ENCODE measurements at places on chromosomes 3 and 15.
A peak's percentile ranks its signal among the peaks of the same experiment; 100 is the strongest.

- no peak for DNase-seq
These were observed 22.8 kb downstream of the EHD4 start for GRCh38 chr15:41949401-41950126.

DNA sequence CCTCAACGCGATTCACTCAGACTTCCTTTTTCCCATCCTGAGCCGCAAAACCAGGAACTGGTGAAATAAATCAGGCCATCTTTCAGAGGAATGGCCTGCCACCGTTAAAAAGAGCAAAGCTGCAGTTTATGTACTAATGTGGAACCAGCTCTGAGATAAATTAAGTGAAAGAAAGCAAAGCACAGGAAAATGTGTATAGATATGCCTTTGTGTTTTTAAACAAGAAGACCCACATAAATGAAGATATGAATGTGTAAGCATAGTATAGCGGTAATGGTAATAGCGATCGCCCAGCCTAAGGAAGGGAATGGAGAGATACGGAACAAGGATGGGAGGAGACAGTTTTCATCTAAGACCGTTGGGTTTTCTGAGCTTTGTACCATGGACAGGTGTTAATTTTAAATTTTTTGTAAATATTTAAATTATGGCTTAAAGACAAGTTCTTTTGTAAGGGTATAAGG is 30.8 kb upstream of the RPN1 start:
- no peak for DNase-seq

DNA sequence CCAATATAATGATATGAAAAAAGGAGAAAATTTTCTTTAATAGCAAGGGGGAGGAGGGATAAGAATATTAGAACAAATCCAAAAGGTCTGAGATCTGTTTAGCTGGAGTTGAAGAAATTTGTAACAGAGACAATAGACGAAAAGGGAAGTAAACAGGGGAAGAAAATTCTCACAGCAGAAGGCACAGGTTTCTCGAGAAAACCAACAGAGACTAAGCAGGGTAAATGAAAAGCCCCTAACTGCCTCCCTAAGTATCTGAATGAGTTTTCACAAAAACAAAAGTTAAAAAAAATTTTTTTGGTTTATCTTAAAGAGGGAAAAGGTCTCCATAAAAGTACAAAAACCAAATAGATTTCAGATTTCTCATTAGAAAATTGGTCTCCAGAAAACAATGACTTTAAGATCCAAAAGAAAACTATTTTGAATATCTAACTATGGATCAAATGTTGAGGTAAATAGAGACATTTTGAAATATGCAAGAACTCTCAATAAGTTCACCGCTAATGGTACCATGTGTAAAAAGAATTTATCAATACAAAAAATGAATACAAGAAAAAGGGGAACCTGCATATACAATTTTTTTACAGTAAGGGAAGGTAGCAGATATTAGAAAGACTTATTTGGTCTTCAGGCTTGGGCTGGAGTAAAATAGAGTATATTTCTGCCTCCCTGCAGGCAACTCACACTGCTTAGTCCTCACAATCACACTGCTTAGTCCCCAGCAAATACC is 23.9 kb upstream of the NEK10 start:
- no peak for DNase-seq

- no peak for DNase-seq
These were observed 28.4 kb downstream of the PML start for GRCh38 chr15:74022706-74023470.

- DNase-seq: no peak
These were observed 1168.6 kb upstream of the ALCAM start for GRCh38 chr3:104198131-104198530.

GRCh38 chr3:186209810-186210752 is 101.2 kb upstream of the ETV5 start:
- DNase-seq: no peak

GRCh38 chr15:28098766-28099554 is at the start of gene OCA2:
Gene OCA2, minus strand, starts transcription at chr15:28099315. Its CDS starts 17,441 bp downstream, at chr15:28081874.
- peak; percentile 35 for DNase-seq

- DNase-seq: no peak
These were observed 87.5 kb upstream of the TGFBR2 start for GRCh38 chr3:30518872-30519271.

- no peak for DNase-seq
These were observed 342 bp downstream of the TGM5 start for GRCh38 chr15:43266386-43266785.

- DNase-seq: no peak
These were observed 24.9 kb upstream of the ACAD9 start for GRCh38 chr3:128854475-128854874.

- no peak for DNase-seq
These were observed 598.5 kb downstream of the ZNF385D start for GRCh38 chr3:21152555-21152954.

DNA sequence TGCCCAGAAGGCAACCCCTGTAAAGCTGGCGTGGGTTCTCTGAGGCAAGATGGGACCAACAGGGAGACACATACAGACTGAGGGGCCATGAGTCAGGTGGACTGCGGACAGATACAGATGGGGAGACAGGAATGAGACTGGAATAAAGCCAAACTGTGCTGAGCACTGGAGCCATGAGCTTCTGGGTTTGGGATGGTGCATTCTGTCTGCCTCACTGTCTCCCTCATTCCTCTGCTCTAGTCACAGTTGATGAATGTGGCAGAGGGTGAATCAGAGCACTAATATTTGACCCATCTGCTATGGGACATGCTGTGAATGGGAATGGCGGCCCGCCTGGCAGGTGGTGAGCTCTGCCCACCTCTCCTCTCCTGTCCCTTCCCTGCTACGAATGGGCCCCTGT is 262.9 kb downstream of the EPHB1 start:
- DNase-seq: no peak

- no peak for DNase-seq
These were observed 1.4 kb downstream of the ATP11B start for GRCh38 chr3:182794455-182795388.

GRCh38 chr3:157128771-157129681 is 30.9 kb downstream of the CCNL1 start:
- no peak for DNase-seq

DNA sequence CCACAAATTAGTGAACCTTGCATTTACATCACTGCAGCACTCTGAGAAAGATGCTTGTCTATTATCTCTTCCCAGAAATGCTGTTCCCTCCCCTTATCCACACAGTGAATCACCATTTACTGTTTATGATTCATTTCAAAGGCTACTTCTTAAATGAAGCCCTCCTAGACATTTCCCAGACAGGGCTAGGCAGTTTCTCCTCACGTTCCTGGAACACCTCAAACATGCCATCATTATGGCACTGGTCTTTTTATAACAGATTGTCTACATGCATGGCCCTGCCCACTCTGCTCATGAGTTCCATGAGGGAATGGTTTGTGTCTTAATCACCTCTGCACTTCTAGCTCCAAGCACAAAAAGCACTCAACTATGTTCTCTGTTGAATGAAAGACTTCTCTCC is 32.2 kb upstream of the TM2D3 start:
- no peak for DNase-seq

DNA sequence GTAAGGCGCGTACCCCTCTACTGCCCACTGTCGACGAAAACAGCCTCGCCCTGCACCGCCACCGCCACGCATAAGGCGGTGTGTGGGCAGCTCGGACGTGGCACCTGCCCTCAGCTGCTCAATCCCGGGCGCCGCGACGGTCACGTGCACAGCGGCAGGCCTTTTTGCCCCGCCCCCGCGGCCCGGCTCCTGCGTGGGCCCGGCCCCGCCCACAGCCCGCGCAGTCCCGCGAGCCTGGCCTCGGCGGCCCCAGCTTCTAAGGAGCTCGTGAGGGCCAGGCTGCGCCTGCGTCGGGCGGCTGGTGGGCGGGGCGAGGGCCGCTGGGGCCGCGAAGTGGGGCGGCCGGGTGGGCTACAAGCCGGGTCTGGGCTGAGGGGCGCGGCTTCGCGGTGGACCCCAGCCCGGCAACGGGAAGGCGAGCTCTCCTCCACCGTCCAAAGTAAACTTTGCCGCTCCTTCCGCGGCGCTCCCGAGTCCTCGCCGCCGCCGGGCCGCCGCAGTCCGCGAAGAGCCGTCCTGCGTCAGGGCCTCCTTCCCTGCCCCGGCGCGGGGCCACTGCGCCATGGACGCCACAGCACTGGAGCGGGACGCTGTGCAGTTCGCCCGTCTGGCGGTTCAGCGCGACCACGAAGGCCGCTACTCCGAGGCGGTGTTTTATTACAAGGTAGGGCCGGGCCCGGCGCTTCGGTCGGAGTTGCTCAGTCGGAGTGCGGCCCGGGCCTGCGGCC is at the start of gene CAPN7:
CAPN7 (plus strand) TSS at position 313 of the 728 bp plus-strand sequence; CDS start at position 563, 250 bp downstream.
- DNase-seq: peak; percentile 96

GRCh38 chr3:128569756-128570155 is 76.8 kb upstream of the GATA2 start:
- DNase-seq: no peak

DNA sequence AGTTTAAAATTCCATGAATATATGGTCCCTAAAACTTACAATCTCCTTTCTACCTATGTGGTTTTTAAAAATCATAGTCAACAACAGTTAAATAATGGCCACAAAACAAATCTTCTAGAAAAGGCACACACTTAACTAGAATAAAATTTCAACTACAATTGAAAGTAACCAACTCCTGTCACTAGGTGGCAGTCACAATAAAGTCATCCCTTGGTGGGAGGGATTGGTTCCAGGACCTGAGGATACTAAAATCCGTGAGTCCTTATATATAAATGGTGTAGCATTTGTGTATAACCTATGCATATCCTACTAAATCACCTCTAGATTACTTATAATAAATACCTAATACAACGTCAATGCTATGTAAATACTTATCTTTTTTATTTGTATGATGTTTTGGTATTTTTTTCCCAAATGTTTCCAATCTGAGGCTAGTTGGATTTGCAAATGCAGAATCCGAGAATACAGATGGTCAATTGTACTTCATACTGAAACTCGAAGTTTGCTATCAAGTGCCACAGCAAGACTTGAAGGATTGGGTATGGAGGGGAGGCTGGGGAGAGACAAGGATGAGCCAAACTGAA is 172.6 kb downstream of the FMN1 start:
- DNase-seq: no peak

DNA sequence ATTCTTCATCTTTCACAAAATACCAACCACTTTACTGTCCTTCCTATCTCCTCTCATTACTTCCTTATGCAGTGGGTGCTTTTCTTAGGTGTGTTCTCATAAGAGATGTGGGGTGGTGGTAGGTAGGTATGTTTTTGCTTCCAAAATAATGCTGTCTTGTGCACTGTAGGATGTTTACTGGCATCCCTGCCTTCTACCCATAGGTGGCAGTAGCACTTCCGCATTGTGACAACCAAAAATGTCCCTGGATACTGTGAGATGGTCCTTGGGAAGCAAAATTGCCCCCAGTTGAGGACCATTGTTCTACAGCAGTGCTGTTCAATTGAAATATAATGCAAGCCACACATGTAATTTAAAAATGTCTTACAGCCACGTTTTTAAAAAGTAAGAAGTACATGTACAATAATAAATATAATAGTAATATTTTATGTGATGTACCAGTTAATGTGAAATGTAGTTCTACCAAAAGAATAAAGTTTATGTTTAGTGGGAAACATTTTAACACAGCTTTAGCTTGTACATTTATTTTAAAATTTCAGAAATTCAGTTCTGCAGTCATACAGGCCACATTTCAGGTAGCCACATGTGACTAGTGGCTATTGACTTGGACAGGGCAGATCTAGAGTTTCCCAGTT is 75.2 kb downstream of the NEO1 start:
- peak; percentile 0 for DNase-seq

DNA sequence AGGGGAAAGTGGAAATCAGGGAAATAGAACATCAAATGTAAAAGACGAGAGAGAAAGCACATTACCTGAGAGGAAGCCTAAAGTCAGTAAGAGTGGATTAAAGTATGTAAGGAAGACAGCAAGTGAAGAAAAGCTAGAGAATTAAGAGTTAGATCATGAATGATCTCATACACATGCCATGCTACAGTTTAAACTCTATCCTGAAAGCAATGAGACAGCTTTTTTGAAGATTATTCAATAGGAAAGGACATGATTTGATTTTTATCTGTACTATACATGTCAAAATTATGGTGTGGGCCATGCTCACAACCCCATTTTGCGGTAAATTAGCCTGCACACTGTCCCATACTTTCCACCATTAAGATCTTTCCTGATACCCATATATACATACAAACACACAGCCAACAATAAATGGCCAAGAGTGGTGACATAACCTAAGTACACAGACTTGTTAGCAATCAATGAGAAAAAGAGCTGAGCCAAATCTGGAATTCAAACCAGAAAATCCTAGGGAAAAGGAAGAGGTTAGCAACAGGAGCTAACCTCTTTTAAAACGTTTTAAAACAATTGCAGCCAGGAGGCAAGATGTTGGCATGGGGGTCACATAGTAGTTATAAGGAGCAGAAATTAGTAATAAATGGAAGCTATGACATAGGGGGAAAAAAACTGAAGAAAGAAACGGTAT is 4.5 kb downstream of the MYO9A start:
- no peak for DNase-seq

DNA sequence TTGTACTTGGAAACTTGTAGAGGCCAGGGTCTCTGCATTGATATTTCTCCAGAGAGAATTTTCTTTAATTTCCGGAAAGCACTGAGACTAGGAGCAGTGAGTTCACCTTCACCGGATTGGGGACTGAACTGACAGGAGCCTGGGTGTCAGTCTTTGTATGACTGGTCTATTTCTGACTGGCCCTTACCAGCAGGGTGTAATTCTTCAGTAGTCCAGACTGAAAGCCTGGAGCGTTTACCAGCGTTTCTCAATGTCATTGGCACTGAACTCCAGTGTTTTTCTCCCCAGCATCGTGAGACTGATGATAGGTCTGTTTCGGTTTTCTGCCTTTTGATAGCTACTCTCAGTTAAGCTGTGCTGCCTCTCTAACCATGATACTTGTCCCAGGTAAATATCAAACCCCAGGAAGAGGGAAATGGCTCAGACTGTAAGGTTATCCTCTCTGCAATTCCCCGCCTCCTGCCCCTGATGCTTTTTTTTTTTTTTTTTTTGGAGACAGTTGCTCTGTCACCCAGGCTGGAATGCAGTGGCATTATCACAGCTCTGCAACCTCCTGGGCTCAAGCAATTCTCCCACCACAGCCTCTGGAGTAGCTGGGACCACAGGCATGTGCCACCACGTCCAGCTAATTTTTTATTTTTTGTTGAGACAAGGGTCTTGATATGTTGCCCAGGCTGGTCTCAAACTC is 103.6 kb downstream of the CACNA2D3 start:
- no peak for DNase-seq

DNA sequence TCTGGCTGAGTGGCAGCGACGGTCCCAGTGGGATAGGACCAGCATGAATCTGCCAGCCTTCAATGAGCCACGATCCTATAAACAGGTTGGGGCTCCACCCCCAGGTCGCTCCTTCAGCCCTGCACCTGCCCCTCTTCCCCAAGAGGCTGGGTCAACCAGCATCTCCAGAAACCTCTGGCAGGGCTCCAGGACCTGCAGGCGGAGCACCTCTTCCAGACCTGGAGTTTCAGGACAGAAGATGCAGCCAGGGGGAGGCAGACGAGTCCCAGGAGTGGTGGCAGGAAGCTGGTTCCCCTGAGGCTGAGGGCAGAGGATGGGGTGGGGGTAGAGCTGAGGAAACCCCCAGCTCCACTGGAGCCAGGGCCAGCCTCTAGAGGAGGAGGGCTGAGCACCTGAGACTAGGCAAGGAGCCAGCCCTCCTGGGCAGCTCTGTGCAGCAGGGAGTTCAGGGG is at the start of gene PLA2G4D:
PLA2G4D (minus strand) TSS at position 51 of the 452 bp plus-strand sequence. CDS start 103 bp downstream, outside the sequence.
- DNase-seq: no peak

GRCh38 chr3:18046131-18046915 is 303.9 kb upstream of the TBC1D5 start:
- no peak for DNase-seq

Data from CD8-positive, alpha-beta memory T cell (primary cell).